ENCODE measurements at places on chromosomes 4 and X.

DNA sequence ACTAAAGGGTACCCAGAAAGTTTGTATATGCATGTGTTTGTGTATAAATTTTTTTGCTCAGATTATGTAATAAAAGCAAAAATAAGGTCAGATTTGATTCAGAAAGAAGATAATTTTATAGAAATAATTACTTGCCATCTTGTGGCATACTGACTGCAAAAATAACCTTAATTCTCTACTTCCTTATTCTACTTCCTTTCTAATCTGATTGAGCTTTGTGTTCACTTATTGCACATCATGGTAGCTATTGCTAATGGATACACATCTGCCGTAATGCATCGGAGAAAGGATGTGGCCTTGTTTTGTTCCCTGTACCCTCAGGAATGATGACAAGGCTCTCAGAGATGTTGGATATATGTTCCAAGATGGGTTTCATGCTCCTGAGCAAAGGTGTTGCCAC, 10.5 kb upstream of the GNPDA2 start:
- DNase-seq: no peak

DNA sequence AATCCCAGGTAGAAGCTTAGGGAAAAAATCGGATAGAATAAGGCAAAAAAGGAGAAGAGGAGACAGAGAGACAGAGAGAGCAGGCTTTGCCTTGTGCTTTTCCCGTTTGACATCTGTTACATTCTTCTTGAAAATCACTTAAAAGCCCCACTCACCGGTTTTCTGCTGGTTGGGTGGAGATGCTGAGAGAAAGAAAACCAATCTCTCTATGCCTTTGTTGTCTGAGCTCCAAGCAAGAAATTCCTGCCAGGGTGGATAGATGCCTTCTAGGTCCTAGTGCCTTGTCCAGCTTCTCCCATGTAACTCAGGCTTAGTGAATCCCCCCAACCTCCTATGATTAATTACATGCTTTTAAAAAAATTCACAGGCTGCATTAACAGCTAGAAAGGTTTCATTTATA, at the start of gene DCX:
TSS of gene DCX (minus strand) at position 210 of the 400 bp plus-strand sequence. CDS start 1,794 bp downstream, outside the sequence.
- DNase-seq: no peak

GRCh38 chrX:34656842-34657725, at the start of gene TMEM47:
TMEM47 (minus strand) TSS chrX:34657285; CDS start chrX:34657029, 256 bp downstream.
- peak; percentile 72 for DNase-seq

- DNase-seq: no peak
Measured at GRCh38 chr4:142975618-142976017, 129.5 kb upstream of the INPP4B start.

GRCh38 chrX:143121477-143121876, 95.7 kb downstream of the SPANXN4 start:
- DNase-seq: no peak

- DNase-seq: no peak
Measured at GRCh38 chr4:162170509-162170908, 6.7 kb upstream of the FSTL5 start.

GRCh38 chr4:144734522-144734921, 88.6 kb downstream of the HHIP start:
- DNase-seq: no peak

DNA sequence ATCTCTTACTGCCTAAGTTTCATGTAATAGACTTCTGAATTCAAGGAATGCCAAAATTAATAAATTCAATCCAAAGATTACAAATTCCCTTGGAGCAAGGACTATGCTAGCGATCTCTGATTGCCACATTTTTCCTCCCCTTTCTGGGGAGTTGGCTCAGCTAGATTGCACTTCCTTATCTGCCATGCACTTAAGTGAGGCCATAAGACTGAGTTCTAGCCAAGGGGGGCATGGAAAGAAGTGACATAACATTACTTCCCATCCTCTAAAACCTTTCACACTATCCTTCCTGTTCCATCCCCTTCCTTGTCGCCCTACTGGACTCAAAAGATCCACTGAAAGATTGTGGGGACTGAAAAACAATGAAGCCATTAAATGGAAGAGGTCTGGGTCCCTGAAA, 53.8 kb upstream of the TXK start:
- no peak for DNase-seq

- DNase-seq: no peak
Measured at GRCh38 chr4:3483471-3483921, 20.4 kb downstream of the DOK7 start.

- DNase-seq: no peak
Measured at GRCh38 chrX:139267851-139268250, 262.7 kb upstream of the F9 start.

DNA sequence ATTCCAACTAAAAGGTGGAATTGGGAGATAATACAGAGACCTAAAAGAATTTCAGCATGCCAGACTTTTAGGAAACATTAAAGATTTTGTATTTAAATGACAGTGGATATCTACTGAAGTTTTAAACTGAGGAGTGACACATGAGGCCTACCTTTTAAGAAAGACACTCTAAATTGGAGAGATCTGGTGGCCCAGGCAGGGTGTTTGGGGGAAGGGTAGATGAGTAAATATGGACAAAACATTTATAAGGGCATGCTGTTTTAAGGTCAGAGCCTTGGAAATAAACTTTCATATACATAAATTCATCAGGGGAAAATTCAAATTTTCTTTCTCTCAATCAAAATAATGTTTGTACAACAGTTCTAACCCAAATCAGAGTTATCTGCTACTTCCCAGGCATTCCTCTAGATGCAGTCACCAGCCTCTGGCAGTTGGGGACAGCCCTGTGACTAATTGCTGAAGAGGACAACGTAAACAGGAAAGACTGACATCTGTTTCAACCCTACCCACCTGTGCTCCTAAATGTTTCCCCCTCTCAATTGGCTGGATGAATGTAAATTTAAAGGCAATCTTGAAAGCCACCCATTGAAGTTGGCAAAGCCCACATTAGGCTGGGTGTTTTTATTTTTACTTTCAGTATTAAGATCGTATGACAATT, 1646.9 kb upstream of the ADGRL3 start:
- no peak for DNase-seq

DNA sequence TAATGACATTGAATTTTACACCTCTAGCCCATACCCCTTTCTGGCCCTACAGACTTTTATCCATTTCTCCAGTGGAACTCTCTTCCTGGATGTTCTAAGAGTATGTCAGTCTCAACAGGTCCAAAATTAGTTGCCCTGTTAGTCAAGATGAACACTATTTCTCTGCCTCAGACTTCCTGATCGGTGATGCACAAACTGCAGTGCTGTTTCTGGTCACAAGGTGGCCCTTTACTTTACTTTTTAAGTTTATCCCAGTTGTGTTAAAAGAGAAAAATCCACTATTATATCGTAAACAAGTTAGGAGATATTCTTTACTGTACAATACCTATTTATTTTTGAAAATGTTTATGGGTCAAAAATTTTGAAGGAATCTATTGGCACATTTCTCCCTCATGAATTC, 13.1 kb downstream of the TCEAL7 start:
- no peak for DNase-seq

GRCh38 chrX:39661116-39661907, 436.4 kb downstream of the BCOR start:
- DNase-seq: no peak

DNA sequence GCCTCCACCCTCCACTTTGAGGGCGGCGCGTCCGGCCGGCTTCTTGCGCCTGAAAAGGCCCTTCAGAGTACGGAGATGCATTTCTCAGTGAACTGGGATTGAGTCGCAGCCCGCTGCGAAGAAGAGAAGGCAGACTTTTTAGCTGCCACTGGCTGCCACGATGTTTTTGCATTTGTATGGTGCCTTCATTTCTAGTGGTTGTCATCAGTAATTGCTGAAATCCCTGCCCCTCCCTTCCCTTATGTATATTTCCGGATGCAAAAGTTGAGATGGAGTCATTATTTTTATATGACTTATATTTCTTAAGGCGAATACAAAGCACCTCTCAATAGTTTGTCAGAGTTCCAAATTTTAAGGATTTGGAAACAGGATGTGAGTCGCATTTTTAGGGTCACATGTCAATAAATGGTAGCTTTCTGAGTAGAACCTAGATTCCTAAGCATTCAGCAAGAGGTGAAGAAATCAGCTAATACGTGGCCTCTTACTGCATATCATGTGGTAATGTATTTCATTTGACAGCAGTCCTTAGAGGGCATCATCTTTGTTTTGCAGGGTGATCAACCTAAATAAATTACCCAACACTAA, 658 bp downstream of the ATP6AP2 start:
- DNase-seq: no peak

DNA sequence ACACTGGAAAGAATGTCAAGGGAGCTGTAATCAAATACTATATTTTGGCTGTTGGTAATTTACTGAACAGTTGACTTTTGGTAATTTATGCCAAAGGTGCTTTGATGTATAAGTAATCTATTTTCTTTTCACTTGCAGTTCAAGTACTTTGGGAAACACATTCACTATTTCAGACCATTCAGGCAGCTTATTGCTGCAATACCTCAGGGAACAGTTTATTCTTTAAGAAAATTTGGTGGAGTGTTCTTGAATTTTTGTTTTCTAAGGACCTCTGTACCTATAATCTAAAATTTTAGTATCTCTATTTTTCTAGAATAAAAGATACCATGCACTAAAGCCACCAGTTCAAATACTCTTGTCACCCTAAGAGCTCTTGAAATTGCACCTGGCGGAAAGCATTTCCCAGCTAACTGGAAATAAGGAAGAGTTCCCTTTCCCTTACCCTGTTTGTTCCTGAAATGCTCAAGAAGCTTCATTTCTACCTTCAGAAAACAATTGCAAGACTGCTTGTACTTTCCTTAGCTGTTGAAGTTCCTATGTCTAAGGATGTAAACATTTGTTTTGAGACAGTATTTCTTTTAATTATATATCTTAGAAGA, 633.5 kb upstream of the FAT1 start:
- DNase-seq: no peak

DNA sequence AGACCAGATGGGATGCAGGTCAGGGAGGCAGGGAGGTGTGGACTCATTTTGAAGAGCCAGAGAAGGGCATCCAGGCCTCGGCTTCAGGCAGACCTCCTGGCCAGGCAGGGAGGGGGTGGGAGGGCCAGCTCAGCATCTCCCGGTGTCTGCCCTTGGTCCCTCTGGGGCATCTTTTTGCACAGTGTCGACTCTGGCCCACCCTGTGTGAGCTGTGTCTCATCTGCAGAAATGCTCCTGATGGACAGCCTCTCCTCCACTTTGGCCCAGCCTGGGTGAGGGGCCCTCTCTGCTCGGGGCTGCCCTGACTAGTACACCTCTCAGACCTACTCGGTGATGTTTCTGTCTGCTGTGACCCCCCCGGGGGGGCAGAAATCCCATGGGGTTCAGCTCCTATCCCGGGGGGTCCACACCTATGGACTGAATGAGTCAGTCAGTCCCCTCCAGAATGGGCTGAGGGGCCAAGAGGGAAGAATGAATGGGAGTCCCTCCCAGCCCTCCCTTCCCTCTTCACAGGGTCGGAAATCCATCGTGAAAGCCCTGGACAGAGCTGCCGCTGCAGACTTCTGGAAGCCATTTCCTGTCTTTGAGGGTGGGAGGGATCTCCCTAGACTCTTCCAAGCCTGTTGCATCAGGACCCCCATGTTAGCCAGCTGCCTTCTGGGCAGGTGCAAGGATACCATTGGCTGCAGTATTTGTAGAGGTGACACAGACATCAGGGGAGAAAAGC, 196.7 kb upstream of the PSAPL1 start:
- no peak for DNase-seq

DNA sequence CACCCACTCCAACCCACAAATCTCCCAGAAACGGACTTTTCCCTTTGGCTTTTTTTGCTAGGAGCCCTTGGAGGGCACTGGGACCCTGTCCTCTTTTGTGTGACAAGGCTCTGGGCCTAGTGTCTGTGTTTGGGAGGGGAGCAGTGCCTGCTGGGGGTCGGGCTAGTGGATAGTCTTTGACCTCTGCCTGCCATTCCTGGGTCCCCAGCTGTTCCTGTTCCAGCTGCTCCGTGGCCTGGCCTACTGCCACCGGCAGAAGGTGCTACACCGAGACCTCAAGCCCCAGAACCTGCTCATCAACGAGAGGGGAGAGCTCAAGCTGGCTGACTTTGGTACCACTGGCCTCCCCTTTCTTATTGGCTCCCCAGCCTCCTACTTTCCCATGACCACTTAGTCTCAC, 6.7 kb upstream of the USP11 start:
- DNase-seq: no peak

DNA sequence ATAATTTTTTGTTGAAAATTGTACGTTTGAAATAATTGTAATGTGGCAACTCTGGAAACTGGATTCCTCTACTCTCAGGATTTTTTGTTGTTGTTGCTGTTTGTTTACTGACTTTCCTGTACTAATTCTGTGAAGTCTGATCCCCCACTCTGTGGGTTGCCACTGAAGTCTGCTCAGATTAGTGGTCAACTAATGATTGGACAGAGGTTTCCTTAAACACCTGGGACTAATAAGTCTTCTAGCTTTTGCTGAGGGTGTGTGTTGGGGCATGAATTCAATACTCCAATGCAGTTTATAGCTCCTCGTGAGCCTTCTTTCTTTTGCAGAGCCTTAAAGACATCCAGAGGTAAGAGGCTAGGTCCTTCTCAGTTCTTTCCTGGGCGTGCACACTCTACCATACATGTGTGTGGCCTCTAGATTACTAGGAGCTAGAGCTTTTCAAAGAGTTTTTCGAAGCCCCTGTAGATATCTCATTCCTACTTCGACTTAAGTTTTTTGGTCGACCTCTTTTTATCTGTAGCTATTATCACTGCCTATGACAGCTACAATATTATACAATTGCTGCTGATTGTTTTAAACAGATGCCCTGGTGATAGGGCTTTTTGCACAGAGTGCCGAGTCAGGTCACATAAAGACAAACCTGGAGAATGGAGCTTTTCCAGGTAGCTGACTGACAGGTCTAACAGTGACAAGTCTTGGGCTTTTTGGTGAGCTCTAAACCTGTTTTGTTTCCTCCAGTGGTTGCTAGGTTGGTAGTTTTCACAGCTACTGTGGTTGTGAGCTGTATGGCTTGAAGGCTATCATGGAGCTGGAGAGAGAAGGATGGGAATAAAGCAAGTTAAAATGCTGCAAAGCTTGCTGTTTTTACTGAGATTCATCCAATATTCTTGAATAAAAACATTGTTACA, 34.0 kb downstream of the BMP2K start:
- DNase-seq: no peak

DNA sequence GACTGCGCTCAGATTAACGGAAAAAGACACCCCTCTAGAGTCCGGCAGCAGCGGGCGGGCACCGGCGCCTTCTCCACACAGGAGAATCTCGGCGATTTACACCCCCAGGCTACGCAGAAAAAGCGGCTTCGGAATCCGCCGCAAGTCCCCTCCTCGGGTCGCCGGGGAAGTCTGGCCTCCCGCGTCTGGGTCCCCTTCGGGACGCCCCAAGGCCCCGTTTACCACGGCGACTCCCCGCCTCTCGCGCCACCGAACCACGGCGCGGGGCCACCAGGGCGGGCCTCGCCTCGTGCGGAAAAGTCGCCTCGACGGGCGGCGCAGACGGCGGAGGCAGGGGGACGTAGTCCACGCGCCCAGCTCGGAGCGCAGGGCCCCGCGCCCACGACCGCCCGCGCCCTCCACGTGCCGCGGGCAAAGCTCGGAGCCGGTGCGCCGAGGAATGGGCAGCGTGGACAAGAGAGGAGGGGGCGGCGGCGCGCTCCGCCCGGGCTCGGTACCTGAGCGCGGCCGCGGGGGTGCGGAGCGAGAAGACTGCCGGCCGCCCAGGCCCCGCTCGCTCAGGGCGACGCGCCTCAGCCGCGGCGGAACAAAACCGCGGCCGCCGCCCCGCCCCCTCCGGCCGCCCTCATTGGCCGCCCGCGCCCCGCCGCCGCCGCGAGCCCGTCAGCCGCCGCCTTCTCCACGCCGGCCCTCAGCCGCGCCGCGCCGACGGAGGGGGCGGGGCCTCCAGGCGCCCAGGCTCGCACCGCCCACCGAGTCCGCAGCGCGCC, at the start of gene FAM53A:
TSS of gene FAM53A (minus strand) at position 578 of the 770 bp plus-strand sequence. CDS start 15,572 bp downstream, outside the sequence.
- DNase-seq: peak; percentile 38

- DNase-seq: no peak
Measured at GRCh38 chr4:184548648-184549341, 74.4 kb upstream of the IRF2 start.

GRCh38 chr4:78645853-78646757, 94.5 kb downstream of the ANXA3 start:
- DNase-seq: no peak
